Lung (tissue), 17 donors: ENCODE measurements at places on chromosomes 6 and 20.
A peak's percentile ranks its signal among the peaks of the same experiment; 100 is the strongest.

- DNase-seq = no peak
Measured at GRCh38 chr6:66068907-66069306, 361.9 kb upstream of the EYS start.

DNA sequence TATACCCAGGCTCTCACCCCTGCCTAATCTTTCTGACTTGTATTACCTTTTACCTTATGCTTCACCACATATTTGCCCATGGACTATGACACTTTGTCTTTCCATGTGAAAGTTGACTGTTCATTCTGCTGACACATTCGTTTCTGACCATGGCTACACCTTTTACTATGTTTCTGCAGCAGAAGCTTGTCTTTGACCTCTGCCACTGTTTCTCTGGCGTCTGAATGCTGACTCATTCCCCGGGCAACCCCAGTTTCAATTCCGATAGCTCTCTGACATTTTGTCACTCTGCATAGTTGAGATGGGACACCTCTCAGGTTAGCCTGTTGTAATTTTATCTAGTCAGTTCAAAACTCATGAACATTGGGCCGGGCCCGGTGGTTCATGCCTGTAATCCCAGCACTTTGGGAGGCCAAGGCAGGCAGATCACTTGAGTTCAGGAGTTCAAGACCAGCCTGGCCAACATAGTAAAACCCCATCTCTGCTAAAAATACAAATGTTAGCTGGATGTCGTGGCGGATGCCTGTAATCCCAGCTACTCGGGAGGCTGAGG is 50.7 kb downstream of the SLC26A8 start:
- DNase-seq = no peak

GRCh38 chr6:101296169-101296960 is 97.1 kb upstream of the GRIK2 start:
- peak; percentile 12 for DNase-seq

DNA sequence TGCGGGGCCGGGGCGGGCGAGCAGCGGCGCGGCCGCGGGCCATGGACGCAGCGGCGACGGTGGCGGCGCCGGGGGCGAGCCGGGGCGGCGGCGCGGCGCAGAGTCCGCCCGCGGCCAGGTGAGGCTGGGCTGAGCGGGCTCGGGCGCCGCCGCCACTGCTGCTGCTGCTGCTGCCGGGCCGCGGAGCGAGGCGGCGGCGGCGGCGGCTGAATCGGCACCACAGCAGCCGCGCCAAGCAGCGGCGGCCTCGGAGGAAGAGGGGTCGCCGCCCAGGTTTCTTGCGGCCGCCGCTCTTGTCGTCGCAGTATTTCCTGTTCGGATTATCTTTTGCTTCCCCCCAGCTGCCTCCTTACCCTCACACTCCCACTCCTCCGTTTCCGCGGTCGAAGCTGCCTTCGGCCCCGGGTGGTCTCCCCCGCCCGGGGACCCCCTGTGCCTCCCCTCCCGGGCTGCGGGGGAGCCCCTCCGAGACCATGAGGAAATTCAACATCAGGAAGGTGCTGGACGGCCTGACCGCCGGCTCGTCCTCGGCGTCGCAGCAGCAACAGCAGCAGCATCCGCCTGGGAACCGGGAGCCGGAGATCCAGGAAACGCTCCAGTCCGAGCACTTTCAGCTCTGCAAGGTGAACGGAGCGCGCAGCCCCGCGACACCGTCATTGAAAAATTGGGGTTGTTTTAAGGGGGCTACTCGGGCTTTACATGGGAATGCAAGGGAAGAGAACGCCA is at the start of gene STXBP5:
STXBP5 (plus strand) TSS at position 358 of the 726 bp plus-strand sequence; CDS start at position 474, 116 bp downstream.
- peak; percentile 74 for DNase-seq

- no peak for DNase-seq
Measured at GRCh38 chr6:145075425-145075824, 659.9 kb downstream of the EPM2A start.
